Bronchial epithelial cell (primary cell): ENCODE measurements at places on chromosomes 2 and 18. TPM values are rescaled to one million over a fixed set of nuclear protein-coding genes. Genes with fewer than 3 reads are reported as not detected.

Gene KCNF1
- not detected in 2 replicates for total RNA-seq

Gene DGUOK
- 39.3 and 40.8 TPM in 2 replicates for total RNA-seq

Gene IL1F10
- not detected in 2 replicates for total RNA-seq

Gene LHCGR
- not detected in 2 replicates for total RNA-seq

Gene NAT8
- total RNA-seq = not detected in 2 replicates

Gene CTLA4
- not detected in 2 replicates for total RNA-seq

Gene EFEMP1
- 113 and 227 TPM in 2 replicates for total RNA-seq

Gene KIAA2012
- total RNA-seq = not detected in 2 replicates

Gene DHX57
- total RNA-seq = 10.5 and 14.6 TPM in 2 replicates

Gene PDE1A
- total RNA-seq = 0.13 and 0.53 TPM in 2 replicates

Gene FBXO15
- 0.13 TPM in 1 of 2 replicates, not detected in the other for total RNA-seq
